ENCODE measurements at places on chromosomes 1 and 21. TPM values are rescaled to one million over a fixed set of nuclear protein-coding genes. Genes with fewer than 3 reads are reported as not detected.

DNA sequence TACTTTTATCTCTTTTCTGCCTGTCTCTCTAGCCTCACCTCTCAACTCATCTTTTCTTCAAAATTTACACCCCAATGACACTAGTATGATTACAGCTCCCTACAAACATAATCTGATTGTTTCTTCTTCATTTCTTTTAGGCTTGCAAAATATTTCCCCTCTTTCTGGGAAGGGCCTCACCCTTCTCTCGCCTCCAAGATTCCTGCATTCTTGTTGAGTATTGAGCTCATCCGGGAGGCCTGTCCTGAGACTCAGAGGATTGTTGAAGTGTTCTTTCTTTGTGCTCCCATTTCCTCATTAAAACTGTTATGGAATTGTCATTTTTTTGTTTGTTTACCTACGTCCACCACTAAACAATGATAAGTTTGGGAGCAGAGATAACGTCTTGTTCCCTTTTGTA, 99.1 kb upstream of the CHRM3 start:
- H3K4me1 ChIP-seq = no peaks in the 10 kb centered on the region
- DNase-seq = no peak
- no peaks in the 10 kb centered on the region for H3K36me3 ChIP-seq
- H3K27me3 ChIP-seq = no peaks in the 10 kb centered on the region
- no peak overlapping the region for H3K27ac ChIP-seq
- no peak overlapping the region for H3K4me3 ChIP-seq

DNA sequence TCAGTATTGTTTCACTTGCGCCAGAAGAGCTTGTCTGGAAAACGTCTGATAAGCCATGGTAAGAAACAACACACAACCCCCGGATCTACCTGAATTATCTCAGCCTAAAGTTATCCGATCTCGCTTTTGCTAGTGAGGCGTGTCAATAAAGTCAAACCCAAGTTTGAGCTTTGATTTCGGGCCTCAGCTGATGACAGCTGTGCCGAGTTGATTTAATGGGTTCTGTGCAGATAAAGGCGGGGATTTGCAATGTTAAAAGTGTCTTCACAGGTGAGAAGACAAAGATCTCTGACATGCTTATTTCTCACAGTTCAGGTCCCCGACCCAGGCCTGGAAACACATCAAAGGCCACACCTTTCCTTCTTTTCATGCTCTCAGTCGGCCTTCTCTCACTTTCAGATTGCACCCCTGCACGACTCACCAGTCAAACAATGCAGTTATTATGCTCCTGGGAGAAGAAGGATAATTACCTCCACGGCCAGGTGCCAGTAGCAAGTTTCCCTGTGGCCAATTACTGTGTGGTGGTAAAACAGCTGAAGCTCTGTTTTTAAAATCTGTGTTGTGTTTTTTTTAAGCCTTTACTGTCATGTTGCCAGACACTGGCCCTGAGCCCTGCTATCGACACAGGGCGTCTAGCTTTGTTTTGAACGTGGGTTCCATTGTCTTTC, 245.3 kb upstream of the RUNX1 start:
- no peaks in the 10 kb centered on the region for H3K36me3 ChIP-seq
- no peak overlapping the region for H3K4me3 ChIP-seq
- DNase-seq = no peak

- no peak for DNase-seq
- peaks cover 3% of the 10 kb centered on the region for H3K27me3 ChIP-seq
- no peaks in the 10 kb centered on the region for H3K4me1 ChIP-seq
- no peak overlapping the region for H3K27ac ChIP-seq
- H3K4me3 ChIP-seq = no peak overlapping the region
Measured at GRCh38 chr1:184698016-184698415, 56.6 kb downstream of the EDEM3 start.

DNA sequence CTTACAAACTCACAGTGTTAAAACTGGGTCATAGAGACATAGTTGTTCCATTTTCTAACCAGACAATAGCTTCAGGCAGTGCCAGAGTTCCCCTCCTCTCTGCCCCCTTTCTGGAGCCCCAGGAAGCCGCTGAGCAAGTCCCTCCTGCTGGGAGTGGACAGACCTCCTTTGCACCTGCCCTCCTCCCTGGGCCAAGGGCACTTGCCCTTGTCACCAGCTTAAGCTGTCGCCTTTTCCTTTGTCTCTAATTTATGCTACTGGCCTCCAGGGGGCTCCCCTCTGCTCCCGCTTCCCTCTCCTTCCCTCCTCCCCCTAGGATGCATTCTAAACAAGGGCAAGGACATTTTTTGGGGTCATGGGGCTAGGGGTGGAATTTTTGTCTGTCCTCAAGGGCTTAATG, 182.4 kb downstream of the MIS18A start:
- no peaks in the 10 kb centered on the region for H3K4me1 ChIP-seq
- no peak overlapping the region for H3K4me3 ChIP-seq
- no peaks in the 10 kb centered on the region for H3K27me3 ChIP-seq
- DNase-seq = no peak
- no peak overlapping the region for H3K27ac ChIP-seq

- no peak overlapping the region for H3K27ac ChIP-seq
- no peaks in the 10 kb centered on the region for H3K36me3 ChIP-seq
- no peak for DNase-seq
- H3K27me3 ChIP-seq = no peaks in the 10 kb centered on the region
- no peak overlapping the region for H3K4me3 ChIP-seq
Measured at GRCh38 chr1:29756498-29756897, 520.2 kb downstream of the PTPRU start.

Gene CORT
- 0.51 TPM for total RNA-seq
